ENCODE measurements at places on chromosomes 16 and 17.

GRCh38 chr17:18241229-18241871, 15.9 kb downstream of the LLGL1 start:
- DNase-seq = no peak

DNA sequence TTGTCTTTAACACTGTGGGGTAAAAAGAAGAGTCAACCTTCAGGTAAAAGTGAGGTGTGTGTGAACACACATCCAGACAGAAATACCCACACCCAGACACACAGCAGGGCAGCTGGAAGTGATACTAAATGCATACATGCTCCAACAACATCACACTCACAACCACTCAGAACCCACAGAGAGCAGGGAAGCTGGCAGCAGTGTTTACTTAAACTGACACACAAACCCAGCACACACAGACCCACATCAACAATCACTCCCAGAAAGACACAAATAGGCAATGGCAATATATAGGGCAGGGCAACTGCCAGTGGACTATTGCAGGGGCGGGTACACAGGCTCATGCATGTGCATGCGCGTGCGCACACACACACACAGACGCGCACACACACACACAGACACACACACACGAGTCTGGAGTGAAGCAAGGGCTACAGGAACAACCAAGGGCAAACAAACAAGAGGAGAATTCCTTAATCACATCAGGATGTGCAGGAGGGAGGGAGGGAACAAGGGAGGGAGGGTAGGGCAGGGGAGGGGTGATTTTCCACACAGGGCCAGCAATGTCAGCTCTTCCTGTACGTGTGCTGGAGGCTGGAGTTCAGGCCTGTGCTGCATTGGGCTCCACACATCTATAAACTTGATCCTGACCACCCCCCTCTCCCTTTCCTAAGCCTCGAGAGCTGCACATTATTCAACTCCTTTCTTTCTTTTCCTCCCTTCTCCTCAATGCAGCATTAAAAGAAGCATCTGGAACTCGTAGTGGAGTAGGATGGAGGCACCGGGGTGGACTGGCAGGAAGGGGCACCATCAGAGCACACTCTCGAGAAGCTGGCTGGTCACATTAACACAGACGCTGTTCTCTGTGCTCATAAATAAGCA, 30.1 kb downstream of the HIC1 start:
- no peak for DNase-seq

DNA sequence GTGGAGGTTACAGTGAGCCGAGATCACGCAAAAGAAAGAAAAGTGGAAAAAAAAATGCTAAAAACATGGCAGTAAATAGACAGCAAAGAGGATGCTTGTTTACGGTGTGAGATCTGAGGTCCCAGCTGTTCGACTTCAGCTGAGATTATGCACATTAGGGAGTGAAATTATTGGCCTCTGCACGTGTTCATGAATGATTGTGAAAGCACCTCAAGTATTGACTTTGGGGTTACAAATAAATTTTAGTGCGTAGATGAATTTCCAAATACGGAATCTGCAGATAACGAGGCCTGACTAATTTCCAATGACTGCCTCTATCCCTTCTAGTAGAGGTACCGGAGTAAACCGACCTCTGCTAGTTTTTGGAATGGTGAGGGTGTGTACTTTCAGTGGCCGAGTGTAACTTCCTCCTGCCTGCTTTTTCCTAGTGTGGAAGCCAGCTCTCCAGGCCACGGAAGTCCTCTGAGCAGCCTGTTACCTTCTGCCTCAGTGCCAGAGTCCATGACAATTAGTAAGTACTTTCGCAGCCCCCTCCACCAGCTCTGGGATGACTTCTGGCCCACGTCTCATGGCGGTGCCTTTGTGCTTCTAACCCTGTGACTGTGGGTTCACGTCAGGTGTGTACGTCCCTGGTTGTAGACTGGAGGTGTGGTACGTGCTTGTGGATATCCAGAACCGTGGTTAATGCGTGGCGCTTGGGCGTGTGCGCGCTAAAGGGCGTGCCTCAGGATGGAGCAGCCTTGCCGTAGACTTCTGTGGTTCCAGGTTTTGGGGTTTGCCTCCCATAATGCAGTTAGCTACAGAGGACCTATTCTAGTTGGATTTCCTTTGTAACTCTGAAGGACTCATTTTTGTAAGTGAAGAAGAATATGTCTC, 102.1 kb downstream of the SNX29 start:
- DNase-seq = no peak

GRCh38 chr17:41437769-41438168, 3.0 kb downstream of the KRT38 start:
- DNase-seq = no peak

DNA sequence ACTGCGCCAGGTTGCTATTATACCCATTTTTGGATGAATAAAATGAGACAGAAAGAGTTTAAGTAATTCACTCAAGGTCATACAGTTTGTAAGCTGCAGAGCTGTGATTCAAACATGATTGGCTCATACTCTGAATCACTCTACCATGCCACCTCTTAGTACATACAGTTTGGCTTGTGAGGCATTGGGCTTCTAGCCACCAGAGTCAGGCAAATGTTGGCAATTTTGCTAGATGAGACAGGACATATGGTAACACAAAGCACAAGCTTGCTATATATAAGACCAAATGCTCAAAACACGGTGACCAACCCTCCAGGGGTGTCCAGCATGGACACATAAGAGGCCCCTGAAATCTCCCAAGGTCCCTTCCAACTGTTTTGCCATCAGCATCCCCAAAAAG, 236.0 kb upstream of the IRX5 start:
- DNase-seq = no peak

- no peak for DNase-seq
Observed at GRCh38 chr16:50667497-50668367, 13.4 kb downstream of the SNX20 start.

DNA sequence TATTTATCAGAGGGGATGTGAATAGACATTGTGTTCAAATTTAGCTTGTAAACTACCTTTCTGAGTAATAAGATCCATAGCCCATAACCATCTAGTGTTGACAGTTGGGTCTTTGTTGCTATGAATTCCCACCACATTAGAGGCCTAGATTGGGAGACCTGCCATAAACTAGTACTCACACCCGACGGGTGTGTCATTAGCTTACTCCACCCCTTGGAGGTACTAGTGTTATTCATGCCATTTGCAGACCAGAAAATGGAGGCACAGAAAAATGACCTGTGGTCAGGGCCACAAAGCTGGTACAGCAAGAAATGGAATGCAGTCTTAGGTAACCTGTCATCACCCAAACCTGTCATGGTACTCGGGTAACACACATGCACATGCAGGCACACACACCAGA, 41.3 kb upstream of the BCAR1 start:
- no peak for DNase-seq

- no peak for DNase-seq
Observed at GRCh38 chr16:75555213-75555706, 792 bp downstream of the TMEM231 start.

DNA sequence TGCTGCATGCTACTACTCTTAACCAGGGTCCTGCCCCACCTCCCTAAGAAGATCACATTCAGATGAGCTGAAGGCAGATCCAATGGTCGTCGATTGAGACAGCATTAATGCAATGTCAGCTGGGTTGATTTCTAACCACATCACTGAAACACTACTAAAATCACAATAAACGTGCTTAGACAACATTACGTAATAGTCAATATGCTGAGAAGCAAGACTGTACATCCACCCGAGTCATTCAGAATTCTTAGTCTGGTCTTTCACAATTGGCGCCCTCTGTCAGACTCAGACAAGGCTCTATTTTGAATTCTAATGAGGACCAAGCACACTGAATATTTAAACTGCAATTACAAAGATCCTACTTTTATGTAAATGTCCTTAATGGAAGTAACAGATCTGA, 205.2 kb downstream of the STX8 start:
- no peak for DNase-seq
